ENCODE measurements at places on chromosomes 2 and 18. TPM values are rescaled to one million over a fixed set of nuclear protein-coding genes. Genes with fewer than 3 reads are reported as not detected.

KCNE4 gene
- total RNA-seq = not detected

- DNase-seq = no peak
These were observed 51.9 kb upstream of the ZBTB7C start for GRCh38 chr18:48460929-48461583.

GRCh38 chr18:10822456-10822855 is 296.6 kb downstream of the NAPG start:
- DNase-seq = no peak

GRCh38 chr2:110993557-110994231 is 127.0 kb upstream of the BCL2L11 start:
- DNase-seq = no peak

DNA sequence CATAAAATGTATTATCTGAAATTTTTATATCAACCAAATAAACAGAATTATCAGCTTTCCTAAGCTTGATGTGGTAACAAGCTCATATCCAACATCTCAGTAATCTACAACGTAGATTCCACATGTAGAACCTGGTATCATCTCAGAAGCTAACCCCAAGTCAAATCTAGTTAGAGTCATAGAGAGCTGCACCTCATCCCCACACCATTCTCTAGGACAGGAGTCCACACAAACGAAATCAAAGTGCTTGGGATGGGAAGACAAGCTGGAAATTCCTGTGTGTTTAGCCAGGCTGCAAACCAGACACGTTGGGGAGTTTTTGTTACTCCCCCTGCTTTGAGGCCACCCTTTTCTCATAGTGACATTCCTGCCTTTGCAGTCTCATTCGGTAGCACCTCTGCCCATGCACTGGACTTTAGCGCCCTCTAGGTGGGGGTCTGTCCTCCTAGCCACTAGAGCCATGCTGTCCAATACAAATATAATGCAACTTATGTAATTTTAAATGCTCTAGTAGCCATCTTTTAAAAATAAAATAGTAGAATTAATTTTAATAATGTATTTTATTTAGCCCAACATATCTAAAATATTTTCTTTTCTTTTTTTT is 28.1 kb upstream of the SATB2 start:
- no peak for DNase-seq

GRCh38 chr2:26976237-26976636 is 5.8 kb downstream of the MAPRE3 start:
- DNase-seq = no peak

All from activated T-helper 2 cell treated with anti-CD3 and anti-CD28 coated beads, Interferon-gamma antibody, Interleukin-2, Interleukin-4, amounts not matched to agents 10 μg/mL and 5 μg/mL and 100 μg/mL, durations not matched to agents 14 hours and 24 hours and 36 hours (primary cell).